ENCODE measurements at places on chromosomes 2 and 18. TPM values are rescaled to one million over a fixed set of nuclear protein-coding genes. Genes with fewer than 3 reads are reported as not detected.

Gene DYNAP
- not detected for total RNA-seq

Gene CYP27C1
- total RNA-seq: 0.45 TPM

Gene ANKRD53
- total RNA-seq: 1.5 TPM

Gene ATF2
- total RNA-seq: 42.2 TPM

Gene GKN2
- not detected for total RNA-seq

Gene REG3A
- not detected for total RNA-seq

Gene NMUR1
- total RNA-seq: not detected

Gene GLB1L
- 3.5 TPM for total RNA-seq

Gene HDAC4
- 78.0 TPM for total RNA-seq

Gene MC4R
- total RNA-seq: not detected

Gene ASXL3
- not detected for total RNA-seq

Gene ITSN2
- 27.4 TPM for total RNA-seq

Gene RFX8
- total RNA-seq: 7.6 TPM

Gene HOXD13
- not detected for total RNA-seq

Gene PRSS56
- 2.5 TPM for total RNA-seq

Gene CFC1
- total RNA-seq: not detected

Gene CCDC178
- not detected for total RNA-seq

GRCh38 chr2:72965770-72966450, 48.6 kb downstream of the EMX1 start:
- no peak for DNase-seq

DNA sequence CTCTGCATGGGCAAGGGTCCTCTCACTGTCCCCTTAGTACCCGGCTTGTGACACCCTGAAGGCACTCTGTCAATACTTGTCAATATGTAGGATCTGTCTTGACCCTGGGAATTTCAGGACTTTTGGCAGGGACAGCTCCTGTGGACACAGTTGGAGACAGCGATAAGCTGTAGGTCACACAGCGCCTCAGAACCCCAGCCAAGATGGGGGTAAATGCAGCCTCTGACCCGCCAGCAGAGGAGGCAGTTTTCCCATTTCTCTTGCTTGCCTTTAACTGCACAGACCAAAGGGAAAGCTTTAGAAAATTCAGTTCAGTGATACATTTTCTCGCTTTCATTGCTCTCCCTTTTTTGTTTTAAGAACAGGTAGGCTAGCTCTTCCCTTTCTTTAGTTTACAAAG, 54.8 kb upstream of the KLHL29 start:
- DNase-seq: peak; percentile 57

DNA sequence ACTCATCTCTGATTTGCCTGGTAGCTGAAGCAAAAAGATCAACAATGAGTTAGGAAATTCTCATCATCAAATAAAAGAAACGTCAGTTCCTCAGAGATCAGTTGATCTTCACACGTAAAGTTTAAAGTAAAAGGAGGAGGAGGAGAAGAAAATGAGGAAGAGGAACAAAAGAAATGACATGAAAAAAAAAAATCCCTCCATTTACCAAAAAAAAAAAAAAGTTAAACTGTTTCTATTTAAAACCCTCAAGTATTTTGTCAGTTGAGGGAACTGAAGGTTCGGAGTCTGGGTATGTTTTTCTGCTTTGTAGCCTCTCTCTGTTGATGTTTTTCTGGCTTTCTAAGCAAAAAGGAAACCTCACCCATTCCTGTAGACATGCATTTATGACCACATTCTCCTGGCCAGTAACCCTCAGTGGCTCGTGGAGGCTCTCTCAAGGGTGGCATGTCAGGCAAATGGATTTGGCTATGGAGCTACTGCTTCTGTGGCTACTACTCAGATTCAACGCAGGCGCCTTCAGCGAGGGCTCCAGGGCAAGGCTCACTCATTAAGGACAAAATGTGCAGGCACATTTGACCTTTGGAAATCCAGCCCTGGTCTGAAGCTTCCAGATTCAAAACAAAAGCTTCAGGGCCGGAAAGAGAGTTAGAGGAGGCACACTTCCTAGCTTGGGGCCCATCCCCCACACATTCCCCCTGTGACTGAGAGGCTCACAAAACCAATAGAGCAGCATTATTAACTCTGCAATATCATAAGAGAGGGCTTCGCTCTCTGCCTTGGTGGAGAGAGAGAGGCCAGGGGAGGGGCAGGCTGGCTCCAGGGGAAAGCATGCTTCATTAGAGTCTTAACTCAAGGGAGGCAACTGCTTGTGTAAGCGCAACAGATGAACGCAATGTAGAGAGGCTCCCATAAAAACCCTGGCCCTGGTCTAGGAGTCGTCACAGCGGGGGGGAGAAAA, 22.3 kb downstream of the KLF7 start:
- DNase-seq: peak; percentile 70

DNA sequence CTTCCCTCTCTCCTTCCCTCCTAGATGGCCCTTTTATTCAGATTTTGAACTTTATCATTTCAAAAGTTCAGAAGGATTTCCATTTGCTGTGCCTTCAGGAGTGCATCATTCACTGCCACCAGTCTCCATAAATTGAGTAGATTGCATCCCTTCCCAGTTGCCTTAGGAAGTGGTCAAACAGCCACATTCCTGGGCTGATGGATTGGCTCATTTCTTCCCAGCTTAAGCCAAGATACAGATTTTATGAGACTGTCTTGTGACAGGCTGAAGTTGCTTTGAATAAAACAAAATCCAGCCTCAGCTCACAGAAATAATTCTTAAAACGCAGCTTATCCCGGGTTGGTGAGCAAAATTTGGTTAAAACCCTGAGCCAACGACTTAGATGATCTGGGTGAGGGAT, 9.8 kb downstream of the NRP2 start:
- no peak for DNase-seq

DNA sequence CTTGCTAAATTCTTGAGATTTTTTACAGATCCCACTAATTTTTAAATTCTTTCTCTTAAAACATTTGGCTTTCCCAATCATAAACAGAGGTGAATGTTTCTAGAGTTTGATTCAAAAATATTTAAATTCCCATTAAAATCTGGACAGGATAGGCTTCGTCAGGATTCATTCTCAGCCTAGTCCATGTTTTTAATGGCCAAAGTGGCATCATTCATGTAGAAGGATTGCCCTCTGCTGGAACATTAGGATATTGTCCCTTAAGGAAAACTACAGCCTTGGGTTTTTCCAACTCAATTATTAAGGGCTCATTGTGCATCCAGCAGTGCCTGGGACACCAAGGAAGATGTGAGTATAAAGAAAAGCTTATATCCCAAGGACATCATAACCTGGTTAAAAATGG, 71.7 kb downstream of the TPGS2 start:
- peak; percentile 79 for DNase-seq

DNA sequence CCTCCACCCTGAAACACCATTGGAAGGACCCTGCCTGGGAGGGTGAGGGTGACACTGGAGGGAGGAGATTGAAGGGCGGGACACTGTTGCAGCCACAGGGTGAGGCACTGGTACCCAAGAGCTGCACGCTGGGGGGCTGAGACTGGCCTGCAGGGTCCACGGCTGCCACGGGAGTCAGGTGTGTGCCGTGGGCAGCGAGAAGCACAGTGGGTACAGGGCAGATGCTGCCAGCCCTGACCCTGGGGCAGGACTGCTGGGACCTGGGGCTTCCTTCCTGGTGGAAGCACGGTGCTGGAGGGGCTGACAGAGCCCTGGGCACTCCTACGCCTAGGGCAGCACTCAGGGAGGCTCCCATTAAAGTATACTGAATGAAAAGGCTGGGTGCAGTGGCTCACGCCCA, 16.6 kb downstream of the CYS1 start:
- DNase-seq: no peak

GRCh38 chr2:232897598-232898408, 27.7 kb downstream of the SNORC start:
- DNase-seq: no peak

GRCh38 chr2:185984670-185985069, 246.1 kb downstream of the FSIP2 start:
- DNase-seq: no peak

DNA sequence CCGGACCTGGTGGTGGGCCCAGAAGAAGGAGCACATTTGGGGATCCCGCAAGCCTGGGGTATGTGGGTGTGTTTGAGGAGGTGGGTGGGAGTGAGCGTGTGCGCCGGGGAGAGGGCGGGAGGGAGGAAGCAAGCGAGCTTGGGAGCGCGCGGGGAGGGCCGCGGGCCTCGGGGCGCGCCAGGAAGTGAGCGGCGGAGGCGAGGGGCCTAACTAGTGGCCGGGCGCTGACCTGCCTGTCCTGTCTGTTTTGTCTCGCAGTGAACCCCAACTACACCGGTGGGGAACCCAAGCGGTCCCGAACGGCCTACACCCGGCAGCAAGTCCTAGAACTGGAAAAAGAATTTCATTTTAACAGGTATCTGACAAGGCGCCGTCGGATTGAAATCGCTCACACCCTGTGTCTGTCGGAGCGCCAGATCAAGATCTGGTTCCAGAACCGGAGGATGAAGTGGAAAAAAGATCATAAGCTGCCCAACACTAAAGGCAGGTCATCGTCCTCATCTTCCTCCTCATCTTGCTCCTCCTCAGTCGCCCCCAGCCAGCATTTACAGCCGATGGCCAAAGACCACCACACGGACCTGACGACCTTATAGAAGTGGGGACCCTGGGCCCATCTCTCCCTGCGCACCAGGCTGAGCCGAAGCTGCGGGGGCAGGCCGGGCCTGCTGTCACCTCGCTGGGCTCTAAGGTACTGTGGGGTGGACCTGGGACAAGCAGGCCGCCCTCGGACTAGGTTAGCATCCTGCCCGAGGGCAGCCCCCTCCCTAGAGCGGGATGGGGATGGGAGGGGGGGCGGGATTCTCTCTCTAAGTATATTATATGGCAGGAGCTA, 1.2 kb downstream of the HOXD4 start:
- DNase-seq: no peak

- DNase-seq: no peak
These were observed 6.9 kb upstream of the MAP4K4 start for GRCh38 chr2:101690547-101691152.

- peak; percentile 15 for DNase-seq
These were observed 360.7 kb upstream of the CWC22 start for GRCh38 chr2:180367815-180368214.

- DNase-seq: no peak
These were observed 115.7 kb upstream of the COPS8 start for GRCh38 chr2:236969767-236970655.

GRCh38 chr2:3960106-3960505, 256.7 kb downstream of the DCDC2C start:
- DNase-seq: no peak

GRCh38 chr2:147231607-147232006, 613.2 kb upstream of the ACVR2A start:
- DNase-seq: peak; percentile 2

GRCh38 chr2:226788881-226789490, 10.6 kb downstream of the IRS1 start:
- no peak for DNase-seq

DNA sequence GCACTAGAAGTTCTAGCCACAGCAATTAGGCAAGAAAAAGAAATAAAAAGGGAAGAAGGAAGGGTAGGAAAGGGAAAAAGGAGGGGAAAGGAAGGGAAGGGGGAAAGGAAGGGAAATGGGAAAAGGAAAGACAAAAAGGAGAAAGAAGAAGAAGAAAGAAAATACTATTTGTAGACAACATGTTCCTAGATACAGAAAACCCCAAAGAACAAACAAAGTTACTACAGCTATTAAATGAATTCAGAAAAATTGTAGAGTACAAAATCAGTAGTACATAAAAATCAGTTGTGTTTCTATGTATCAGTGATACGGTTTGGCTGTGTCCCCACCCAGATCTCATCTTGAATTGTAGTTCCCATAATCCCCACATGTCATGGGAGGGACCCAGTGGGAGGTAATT, 52.3 kb downstream of the RPE start:
- DNase-seq: no peak

- no peak for DNase-seq
These were observed 90.8 kb upstream of the ATL2 start for GRCh38 chr2:38467768-38468455.

All from myocyte (in vitro differentiated cells).